ENCODE measurements at places on chromosomes 11 and 22.

DNA sequence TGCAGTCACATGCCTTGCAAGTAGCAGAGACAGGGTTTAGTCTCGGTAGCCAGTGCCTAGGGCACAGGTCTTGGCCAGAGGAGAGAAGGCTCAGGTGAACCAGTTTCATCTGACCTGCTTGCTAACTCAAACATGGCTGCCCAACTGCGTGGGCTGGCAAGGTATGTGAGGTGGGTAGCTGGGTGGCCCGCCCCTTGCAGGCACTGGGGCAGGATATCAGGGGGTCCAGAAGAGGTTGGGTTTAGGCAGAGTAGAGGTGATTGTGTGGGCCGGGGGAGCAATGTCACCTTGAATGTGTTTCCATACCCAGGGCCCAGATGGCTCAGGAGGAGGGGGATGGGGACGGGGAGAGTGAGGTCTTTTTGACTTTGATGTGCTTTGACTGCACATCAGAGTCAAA lies 37.7 kb downstream of the ST3GAL4 start:
- no peak for DNase-seq

GRCh38 chr11:22597062-22597461 lies 28.6 kb downstream of the FANCF start:
- DNase-seq, result no peak

- DNase-seq, result no peak
Observed at GRCh38 chr22:25689631-25690030, 52.4 kb upstream of the MYO18B start.

DNA sequence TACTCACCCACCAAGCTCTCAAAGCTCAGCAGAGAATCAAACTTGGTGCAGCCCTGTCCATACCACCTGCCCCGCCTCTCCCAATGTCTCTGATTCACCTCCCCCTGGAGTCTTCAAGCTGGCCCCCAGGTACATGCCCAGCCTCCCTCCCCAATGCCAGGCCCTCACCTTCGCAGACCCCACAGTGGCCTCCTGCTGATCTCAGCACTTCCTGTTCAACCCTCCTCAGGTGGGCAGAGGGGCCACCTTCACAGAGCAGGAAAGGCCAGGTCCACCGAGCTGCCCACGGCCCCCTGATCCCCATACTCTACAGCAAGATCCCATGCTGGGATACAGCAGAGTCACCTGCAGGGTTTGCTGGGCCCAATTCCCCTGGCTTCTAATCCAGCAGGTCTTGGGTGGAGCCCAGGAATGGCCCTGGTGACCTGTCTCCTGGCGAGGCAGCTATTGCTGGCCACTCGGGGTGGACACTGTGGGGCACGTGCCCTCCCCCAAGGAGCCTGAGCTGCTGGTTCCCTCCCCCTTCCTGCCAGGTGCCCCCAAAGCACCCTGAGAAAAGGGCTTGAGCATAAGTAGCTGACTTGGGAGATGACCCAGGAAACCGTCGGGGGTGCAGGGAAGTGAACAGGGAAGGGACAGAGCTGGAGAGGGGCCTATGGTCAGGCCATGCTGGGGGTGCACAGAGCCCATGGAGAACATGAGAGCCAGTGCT lies 150.7 kb downstream of the BRD1 start:
- no peak for DNase-seq

DNA sequence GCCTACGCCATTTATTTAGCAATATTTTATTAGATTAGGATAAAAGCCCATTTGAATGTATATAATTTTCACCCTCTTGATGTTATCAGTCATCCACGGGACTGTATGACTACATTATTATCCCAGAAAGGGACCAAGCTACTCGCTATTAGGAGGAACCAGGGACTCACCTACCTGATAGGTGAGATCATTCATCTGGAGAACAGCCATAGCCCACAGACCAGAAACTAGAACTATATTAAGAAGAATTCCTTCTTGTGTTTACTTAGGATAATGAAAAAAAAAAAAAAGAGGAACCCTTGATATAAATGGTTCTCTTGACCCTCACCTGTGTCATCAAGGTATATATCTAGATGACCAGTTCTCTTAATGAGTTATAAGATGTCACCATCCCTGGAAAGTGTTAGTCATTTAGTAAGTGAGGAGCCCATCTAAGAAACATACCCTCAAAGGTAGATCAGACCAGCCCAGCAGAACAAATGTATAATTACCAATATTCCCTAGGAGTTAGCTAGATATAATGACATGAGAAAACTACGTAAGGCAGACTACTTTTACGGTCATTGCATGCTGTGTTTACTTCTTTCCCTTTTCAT lies 8.0 kb downstream of the SIK3 start:
- DNase-seq, result no peak

DNA sequence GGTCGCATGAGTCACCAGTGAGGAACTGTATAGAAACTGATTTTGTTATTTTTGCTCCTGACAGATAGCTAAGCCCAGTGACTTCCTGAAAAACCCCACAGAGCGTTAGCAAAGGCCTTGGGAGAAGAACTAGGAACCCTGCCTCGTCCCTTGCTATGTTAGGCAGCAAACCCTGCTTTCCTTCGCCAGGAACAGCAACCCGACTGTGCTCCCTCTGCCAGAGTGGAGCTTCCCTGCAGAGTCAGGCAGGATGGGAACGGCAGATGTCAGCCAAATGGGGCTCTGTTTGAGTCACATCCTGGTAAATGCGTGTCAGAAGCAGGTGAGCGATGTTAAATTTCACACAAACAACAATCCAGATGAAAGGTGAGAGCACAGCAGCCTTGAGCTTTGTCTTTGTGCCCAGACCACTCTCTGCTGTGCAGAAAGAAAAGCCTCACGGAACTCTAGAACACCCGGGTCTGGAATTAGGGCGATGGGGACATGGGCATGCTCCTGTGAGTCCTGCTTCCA lies 186.6 kb downstream of the ADAMTS15 start:
- DNase-seq, result no peak

GRCh38 chr11:19714387-19715363 lies 2.0 kb downstream of the NAV2 start:
- DNase-seq, result peak; percentile 41

GRCh38 chr11:35227576-35228327 lies 88.8 kb downstream of the CD44 start:
- no peak for DNase-seq

DNA sequence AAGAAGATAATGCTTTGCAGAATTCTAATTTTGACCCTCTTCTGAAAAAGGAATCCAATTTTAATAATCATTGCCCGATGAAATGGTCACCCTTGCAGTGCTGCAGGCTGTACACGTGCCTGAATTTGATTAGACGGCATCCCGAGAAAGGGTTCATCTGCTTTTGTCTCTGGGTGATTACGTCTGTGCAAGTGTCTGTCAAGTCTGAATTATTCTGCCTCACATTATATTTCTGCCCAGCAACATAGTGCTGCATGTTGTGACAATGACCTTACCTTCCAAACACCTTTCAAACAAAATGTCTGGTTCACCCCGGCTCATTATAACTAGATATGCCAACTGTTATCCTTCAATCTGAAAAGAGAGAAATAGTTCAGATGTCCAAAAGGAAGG lies 164.1 kb downstream of the MAML2 start:
- no peak for DNase-seq

DNA sequence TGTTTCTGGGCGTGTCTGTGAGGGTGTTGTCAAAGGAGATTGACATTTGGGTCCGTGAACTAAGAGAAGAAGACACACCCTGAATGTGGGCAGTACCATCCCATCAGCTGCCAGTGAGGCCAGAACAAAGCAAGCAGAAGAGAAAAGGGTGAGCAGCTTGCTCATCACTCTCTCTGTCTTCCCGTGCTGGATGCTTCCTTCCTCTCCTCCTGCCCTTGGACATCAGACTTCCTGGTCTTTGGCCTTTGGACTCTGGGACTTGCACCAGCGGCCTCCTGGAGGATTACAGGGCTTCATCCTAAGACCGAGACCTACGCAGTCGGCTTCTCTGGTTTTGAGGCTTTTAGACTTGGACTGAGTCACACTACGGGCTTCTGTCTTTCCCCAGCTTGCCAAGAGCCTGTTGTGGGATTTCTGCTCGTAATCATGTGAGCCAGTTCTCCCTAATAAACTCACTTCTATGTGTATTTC lies 18.8 kb downstream of the APOL2 start:
- DNase-seq, result no peak

DNA sequence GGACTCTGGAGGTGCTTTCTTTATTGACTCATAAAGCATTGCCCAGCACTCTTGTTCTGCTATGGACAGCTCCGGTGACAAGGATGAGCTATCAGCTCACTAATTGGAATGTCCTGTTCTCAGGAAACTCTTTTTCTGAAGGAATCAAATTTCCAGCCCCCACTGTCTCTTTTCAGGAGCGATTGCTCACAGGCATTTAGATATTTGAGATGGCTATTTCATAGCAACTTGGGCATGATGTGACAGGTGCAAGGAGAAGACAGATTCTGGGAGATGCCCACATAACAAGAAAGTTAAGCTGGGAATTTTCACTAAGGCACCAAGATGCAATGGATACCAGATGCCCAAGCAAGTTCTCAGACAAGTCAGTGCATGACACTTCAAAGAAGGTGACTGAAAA lies 123.4 kb upstream of the CSNK2A3 start:
- no peak for DNase-seq

GRCh38 chr11:64542172-64543125 lies 48.6 kb upstream of the SLC22A12 start:
- DNase-seq, result no peak

- DNase-seq, result no peak
Observed at GRCh38 chr11:115065314-115065713, 387.0 kb downstream of the NXPE2 start.

- no peak for DNase-seq
Observed at GRCh38 chr11:77308838-77309237, 7.4 kb upstream of the GDPD4 start.

DNA sequence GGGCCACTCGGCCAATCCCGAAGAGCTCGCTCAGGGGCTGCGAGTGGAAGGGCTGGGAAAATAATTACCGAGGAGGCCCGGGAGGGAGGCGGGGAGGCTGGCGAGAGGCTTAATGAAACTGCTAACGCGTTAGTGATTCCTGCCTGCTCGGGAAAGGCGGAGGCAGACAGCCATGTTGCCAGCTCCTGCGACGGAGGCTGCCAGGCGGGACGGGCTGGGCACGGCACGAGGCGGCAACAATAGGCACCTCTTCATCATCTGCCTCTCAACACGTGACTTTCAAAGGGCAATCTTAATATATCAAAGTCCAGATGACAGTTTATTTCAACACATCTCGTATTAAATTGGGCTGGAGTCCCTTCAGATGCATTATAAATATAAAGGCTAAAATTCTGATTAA lies 68.0 kb upstream of the TCF20 start:
- DNase-seq, result peak; percentile 75

GRCh38 chr11:134372961-134373360 lies 39.1 kb downstream of the B3GAT1 start:
- DNase-seq, result peak; percentile 71

GRCh38 chr11:57744357-57744756 lies 3.1 kb downstream of the SELENOH start:
- no peak for DNase-seq

DNA sequence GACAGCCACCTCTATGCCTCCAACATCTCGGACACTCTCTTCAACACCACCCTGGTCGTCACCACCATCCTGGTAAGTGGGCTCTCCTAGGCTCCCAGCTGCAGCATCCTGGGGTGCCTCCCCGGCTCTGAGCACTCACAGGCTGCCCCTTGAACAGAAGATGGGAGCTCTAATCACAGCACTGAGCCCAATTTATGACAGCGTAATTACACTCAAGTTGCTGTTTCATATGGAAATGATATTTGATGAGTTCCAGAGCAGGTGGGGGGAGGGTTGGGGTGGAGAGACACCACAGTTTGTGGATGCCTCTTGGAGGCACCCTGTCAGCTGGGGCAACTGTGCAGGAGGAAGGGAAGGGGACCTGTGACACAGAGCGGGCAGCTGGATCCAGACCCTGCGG lies 125.3 kb upstream of the TBCEL start:
- no peak for DNase-seq

GRCh38 chr22:32469799-32470212 lies 4.8 kb upstream of the FBXO7 start:
- peak; percentile 44 for DNase-seq

DNA sequence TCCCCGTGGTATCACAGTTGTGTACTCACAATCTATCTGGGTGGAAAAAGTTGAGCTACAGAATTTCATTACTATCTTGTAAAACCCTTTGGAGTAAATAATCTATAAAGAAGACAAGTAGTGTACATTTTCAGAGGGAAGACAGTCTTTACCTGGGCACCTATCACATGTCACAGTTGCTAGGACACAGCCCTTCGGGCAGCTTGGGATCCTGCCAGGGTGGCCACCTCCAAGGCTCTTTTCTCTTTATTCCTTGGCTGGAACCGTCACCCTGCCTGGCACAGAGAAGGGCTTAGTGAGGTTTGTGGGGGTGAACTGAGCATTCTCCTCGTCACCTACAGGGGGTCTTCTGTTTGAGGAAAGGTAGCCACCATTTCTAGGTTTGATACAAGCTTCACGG lies 23.6 kb downstream of the LRRC74B start:
- no peak for DNase-seq

- peak; percentile 10 for DNase-seq
Observed at GRCh38 chr11:63573881-63574855, 11.0 kb upstream of the PLAAT2 start.

- DNase-seq, result no peak
Observed at GRCh38 chr11:62406034-62406433, 12.8 kb upstream of the SCGB1A1 start.

- no peak for DNase-seq
Observed at GRCh38 chr11:130609121-130610035, 160.9 kb downstream of the ADAMTS15 start.

DNA sequence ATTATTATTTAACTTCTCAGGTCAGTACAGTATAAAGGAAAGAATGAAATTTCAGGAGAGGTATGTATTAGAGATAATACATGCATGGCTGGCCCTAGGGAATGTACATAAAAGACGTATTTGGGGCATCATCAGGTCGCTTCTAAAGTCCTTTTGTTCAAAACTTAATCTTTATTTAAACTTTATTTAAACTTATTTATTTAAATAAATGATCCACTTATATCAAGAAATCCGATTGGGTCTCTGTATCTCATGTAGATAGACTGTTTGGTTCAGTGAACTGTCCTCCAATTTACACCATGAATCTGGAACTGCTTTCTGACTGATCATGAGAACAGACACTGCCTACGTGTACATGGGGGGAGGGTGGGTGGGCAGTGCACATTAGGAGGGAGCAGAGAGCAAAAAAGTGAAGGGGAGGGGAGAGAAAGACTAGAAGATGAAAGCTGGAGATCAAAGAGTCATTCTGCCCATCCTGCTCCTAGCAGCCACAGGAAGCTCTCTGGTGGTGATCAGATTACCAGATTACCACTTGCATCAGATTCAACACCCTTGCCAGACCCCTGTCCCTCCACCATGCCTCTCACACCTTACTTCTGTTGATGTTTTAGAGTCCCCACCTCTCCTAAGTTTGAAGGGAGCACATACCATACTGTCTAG lies 92.1 kb upstream of the MTMR2 start:
- no peak for DNase-seq

GRCh38 chr11:33476945-33477606 lies 219.9 kb downstream of the HIPK3 start:
- no peak for DNase-seq

- DNase-seq, result no peak
Observed at GRCh38 chr11:81963018-81963417, 770.6 kb downstream of the FAM181B start.

DNA sequence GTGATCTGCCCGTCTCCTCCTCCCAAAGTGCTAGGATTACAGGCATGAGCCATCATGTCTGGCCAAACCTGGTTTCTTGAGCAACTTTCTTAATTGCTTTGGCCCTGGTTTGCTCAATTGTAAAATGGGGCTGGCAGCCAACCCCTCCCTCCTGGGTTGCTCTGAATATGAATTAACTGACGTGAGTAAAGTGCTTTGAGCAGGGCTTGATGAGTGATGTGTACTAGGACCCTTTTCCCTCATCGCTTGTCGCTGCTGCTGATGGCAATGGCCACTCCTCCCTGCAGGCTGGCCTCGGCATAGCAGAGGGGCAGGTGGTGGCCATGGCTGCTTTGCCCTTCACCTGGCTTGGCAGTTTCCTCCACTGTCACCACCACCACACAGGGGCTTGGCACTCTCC lies 41.5 kb downstream of the RNF141 start:
- no peak for DNase-seq
